ENCODE measurements at places on chromosomes 13 and 19.

GRCh38 chr19:51127755-51128154 is 3.0 kb downstream of the SIGLEC9 start:
- DNase-seq, result no peak

- no peak for DNase-seq
Measured at GRCh38 chr13:101988140-101988539, 413.7 kb downstream of the FGF14 start.

DNA sequence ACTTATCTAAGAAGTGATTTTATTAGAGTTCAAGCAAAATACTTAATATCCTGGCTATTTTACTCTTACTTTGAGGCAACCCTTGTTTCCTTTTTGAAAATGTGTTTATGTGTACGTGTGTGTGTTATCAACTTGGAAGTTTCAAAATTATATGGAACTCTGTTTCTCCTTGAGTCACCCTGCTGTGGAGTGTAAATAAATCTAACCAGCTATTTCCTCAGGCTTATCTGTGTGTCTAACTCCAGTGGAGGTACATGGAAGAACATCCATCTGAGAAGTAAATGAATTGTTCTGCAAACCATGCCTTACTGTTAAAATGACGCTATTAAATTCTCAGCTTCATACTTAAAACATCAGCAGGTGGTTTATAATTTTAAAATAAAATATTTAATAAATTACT is 583.4 kb upstream of the SLITRK5 start:
- no peak for DNase-seq

- DNase-seq, result no peak
Measured at GRCh38 chr13:58343076-58343475, 711.5 kb downstream of the PCDH17 start.

GRCh38 chr13:92158346-92158745 is 759.9 kb downstream of the GPC5 start:
- DNase-seq, result no peak
